ENCODE measurements at places on chromosomes 5 and 9.
A peak's percentile ranks its signal among the peaks of the same experiment; 100 is the strongest.

DNA sequence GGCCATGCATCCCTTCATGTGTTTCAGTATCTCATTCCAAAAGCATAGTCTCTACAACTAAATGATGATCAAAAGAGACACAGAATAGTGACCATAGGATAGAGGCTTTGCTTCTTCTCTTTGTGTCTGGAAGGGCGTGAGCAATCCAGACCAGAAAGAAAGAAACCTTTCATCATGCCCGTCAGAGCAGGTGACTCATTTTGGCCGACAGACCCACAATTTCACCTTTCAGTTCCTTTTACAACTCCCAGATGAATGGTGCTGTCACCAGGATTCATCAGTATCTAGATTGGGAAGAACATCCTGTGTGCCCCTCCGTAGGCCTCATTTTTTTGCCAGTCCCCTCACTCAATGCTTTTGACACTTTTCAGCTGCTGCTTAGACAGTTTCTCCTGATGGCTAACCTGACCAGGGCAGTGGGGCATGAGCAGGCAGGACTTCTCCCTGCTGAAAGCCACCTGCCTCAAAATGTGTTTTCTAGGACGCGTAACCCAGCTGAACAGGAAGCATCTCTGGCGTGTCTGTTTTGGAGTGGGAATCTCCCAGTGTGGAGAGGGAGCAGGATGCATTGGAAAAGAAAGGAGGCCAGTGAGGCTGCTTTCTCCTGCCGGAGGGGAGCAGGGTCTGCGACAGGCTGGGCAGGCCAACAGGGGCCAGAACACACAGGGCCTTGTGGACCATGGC, 21.2 kb downstream of the ABLIM3 start:
- DNase-seq, result no peak

- peak; percentile 4 for DNase-seq
Measured at GRCh38 chr5:88452820-88453219, 184.2 kb upstream of the TMEM161B start.

- no peak for DNase-seq
Measured at GRCh38 chr5:44847206-44847852, 38.6 kb downstream of the MRPS30 start.

DNA sequence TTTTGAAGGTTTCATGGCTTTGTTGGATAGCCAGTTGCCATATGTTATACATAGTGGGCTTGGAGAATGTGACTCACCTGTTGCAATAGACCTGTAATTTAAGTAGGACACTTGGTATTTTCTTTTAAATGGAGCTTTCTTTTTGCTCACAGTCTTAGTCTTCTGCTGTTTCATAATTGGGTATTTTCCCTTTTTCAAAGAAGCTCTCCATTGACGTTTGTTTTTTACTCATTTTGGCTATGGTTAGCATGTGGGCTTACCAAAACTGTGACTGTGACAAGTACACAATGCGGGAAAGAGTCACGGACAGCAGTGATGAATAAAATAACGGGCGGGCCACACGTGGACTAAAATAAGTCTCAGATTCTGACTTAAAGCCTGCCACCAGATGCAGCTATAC, 23.2 kb upstream of the RNF20 start:
- DNase-seq, result no peak

GRCh38 chr5:56359809-56360685, 126.9 kb upstream of the ANKRD55 start:
- DNase-seq, result no peak

- no peak for DNase-seq
Measured at GRCh38 chr5:40353442-40353841, 326.3 kb upstream of the PTGER4 start.

DNA sequence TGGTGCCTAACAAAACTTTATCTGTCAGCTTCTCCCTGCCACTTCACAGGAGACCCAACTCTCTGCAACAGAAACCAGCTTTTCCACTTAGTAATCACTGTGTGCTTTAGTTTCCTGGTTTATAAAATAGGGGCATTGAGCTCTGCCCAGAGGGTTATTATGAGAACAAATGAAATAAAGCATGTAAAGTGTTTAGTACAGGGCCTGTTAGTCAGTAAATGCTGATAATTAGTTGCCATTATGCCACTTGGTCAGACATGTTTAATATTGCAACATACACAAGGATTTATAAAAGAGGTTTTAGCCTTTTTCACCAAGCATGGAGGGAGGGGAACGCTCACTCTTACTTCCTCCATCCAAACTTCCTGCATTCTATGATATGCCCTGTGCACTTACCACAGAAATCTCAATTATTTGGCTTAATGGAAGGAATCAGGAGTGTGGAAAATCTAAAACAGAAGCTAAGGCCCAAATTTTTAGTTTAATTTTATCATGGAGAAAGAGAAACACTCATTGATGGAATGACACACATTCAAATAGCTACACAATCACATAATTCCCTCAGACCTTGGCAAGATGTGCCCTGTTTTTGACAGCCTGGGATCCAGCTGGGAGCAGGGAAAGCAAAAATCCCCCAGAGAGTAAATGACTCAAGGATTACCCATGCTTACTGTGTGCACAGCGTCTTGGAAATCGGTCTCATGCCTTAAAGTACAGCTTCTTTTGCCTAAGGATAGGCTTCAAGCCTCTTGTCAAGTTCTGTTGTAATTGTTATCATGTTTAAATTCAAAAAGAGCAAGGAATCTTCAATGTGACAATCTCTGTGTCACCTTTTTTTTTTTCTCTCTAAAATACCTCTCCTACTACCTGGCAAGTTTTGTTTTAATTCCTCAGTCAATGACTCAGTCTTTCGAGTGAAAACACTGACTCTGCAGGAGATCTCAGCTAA, 34.0 kb downstream of the ZNF474 start:
- peak; percentile 96 for DNase-seq

- peak; percentile 31 for DNase-seq
Measured at GRCh38 chr5:109102096-109102690, 307.6 kb downstream of the PJA2 start.

DNA sequence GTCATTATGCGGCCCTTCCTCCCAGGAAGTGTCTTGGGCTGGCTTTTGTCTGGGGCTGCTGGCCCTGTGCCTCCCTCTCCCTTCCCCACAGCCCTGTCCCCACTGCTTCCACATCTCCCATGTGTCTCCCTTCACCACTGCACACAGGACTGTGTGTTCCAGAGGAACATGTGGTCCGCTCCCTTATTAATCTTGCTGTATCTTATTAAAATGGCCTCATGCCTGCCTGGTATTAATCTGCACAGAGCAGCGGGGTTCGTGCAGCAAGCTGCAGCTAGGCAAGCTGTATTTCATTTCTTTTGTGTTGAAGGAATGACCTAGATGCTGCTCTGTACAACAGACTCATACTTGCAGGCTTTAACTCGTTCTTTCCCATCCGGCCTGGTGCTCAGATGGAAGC, 130.5 kb downstream of the SPOCK1 start:
- DNase-seq, result no peak

DNA sequence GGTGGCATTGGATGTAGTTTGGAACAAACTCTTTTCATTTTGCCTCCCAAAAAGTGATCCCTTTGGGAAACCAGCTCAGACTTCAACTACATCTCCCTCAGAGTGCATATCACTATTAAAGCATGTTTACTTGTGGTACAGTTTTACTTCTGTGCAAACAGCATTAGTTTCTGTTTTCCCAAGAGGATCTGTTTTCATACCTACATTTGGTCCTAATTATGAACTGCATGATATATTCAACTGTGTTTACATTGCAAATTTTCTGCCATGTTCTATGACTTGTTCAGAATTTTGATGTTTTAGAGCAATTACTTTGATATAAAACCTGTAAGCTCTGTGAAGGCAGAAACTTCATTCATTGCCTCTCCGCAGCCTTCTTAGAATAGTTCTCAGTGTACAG, 681.5 kb upstream of the ACO1 start:
- DNase-seq, result no peak

DNA sequence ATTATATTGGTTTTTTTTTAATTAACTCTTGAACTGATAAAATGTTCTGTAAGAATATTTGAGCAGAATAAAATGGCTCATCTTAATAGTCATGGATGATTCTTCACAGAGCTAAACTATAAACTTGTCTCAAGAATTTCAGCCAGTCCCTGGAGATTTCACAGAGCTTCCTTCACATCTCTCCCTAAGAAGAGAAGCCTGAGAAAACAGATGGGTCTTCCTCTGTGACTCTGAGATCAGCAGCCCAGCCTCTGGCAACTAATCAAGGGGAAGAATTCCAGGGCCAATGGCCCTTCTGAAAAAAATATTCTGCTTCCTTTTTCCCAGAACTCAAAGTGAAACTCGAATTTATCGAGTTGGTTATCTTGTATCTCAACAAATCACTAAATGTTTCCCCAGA, 122.2 kb upstream of the ITGA1 start:
- DNase-seq, result peak; percentile 12

- DNase-seq, result peak; percentile 45
Measured at GRCh38 chr9:109781086-109781485, 1.1 kb downstream of the PALM2AKAP2 start.

- DNase-seq, result peak; percentile 65
Measured at GRCh38 chr5:55633574-55634208, 78.4 kb downstream of the SLC38A9 start.

DNA sequence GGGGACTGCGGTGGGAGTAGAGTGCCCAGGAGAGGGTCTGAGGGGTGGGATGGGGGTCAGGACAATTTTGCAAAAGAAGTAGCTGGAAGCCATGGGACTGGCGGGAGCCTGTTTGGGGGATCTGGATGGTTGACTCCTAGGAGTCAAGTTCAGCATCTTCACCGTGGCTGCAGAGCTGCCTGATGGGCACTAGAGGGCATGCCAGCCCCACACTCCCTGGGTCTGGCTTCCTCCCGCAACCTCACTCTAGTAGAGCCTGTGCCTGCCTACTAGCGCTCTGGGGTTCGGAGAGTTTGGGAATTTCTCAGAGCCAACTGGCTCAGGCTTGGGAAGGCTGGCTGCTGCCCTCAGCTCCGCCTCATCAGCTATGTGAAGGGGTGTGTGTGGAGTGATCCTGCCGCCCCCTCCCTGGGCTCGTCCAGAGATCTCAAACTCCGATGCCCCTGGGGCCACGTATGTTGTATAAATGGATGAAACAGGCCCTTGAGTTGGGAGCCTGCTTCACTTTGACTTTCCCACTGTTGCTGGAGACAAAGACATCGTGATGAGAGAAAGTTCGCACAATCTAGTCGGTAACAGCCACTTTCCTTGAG, 10.8 kb downstream of the TSPAN17 start:
- peak; percentile 74 for DNase-seq

DNA sequence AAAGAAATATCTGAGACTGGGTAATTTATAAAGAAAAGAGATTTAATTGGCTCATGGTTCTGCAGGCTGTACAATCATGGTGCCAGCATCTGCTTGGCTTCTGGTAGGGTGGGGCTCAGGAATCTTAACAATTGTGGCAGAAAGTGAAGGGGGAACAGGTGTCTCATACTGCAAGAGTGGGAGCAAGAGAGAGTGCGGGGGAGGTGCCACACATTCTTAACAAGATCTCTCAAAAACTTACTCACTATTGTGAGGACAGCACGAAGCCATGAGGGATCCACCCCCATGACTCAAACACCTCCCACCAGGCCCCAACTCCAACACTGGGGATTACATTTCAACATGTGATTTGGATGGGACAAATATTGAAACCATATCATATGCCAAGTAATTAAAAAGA, 70.1 kb upstream of the PANK3 start:
- DNase-seq, result no peak

GRCh38 chr5:133273661-133274596, 222.1 kb downstream of the HSPA4 start:
- DNase-seq, result peak; percentile 58

DNA sequence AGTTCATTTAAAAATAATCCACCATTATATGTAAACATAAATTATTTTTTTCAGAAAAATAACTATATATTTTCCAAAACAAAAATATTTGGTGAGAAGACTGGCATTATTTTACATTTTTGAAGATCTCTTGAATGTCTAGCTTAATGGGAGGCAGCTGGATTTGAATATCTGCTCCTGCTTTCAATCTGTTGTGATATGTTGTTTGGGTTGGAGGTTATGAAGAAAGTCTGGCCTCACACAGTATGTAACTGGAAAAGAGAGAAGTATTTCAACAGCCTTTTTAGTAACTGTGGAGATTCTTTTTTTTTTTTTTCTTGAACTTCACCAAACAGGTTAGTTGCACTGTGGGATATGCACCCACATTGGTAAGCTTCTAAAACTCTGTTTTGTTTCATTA, 84.7 kb upstream of the SLIT3 start:
- no peak for DNase-seq

GRCh38 chr9:17906841-17907778, 328.2 kb downstream of the SH3GL2 start:
- no peak for DNase-seq

GRCh38 chr5:51347704-51348103, 35.5 kb upstream of the ISL1 start:
- DNase-seq, result peak; percentile 4

GRCh38 chr9:119137479-119137878, 231.8 kb downstream of the BRINP1 start:
- no peak for DNase-seq

DNA sequence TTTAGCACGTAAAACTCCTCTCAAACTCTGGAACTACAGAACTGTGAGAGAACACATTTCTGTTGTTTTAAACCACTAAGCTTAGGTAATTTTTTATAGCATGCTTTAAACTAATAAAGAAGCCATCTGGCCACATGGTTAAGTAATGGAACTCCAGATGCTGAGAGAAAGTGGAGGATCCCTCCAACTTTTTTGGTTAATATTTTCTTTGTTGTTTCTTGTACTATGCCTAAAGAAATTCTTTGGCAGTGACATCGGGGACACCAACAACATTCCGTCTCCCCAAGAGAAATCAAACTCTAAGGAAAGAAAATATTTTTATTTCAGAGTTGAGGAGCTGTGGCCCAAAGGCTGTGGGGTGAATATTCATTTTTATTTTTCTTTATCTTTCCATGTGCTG, 734.8 kb upstream of the CDH9 start:
- DNase-seq, result no peak

Measured in fibroblast of the aortic adventitia (primary cell).